ENCODE measurements at places on chromosomes 5 and 9. TPM values are rescaled to one million over a fixed set of nuclear protein-coding genes. Genes with fewer than 3 reads are reported as not detected.

- DNase-seq = no peak
These were observed 2.1 kb downstream of the DHX29 start for GRCh38 chr5:55305345-55305744.

Gene OSMR
- 111 TPM for total RNA-seq

Gene SLCO6A1
- not detected for total RNA-seq

DNA sequence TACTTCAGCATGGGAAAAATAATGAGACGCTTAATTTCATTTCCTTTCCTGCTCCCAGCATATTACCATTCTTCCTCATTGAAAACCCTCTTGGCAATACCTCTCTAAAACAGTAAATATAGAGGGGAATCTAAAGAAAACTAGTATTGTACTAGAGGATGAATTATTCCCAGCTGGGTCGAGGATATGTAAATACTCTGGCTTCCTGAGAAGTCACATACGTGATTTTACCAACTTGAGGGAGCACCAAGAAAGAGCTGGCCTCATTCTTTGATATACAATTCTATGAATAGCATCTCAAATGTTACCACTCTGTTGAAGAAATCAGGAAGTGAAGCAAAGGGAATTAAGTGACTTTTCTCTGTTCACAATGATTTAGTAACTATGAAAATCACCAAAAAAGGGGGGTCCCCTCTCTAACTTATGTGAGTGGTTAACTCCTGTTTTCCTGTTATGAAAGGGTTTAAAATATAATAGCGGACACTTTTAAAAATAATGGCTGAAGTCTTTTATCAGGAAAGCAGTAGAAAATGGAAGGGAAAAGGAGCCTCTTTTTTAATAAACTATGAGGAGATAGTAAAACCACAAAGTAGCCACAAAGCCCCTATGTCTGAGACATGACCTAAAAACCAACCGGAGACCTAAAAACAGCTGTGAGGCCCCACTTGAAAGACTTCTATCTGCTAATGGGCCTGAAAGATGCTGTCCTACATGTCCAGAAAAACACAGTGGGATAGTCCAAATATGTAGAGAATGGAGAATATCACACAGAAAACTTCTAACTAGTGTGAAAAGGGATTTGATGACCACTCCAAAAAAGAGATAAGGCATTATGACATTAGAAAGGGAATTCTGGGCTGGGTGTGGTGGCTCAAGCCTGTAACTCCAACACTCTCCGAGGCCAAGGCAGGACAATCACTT is 42.6 kb downstream of the LPAR1 start:
- DNase-seq = no peak

DNA sequence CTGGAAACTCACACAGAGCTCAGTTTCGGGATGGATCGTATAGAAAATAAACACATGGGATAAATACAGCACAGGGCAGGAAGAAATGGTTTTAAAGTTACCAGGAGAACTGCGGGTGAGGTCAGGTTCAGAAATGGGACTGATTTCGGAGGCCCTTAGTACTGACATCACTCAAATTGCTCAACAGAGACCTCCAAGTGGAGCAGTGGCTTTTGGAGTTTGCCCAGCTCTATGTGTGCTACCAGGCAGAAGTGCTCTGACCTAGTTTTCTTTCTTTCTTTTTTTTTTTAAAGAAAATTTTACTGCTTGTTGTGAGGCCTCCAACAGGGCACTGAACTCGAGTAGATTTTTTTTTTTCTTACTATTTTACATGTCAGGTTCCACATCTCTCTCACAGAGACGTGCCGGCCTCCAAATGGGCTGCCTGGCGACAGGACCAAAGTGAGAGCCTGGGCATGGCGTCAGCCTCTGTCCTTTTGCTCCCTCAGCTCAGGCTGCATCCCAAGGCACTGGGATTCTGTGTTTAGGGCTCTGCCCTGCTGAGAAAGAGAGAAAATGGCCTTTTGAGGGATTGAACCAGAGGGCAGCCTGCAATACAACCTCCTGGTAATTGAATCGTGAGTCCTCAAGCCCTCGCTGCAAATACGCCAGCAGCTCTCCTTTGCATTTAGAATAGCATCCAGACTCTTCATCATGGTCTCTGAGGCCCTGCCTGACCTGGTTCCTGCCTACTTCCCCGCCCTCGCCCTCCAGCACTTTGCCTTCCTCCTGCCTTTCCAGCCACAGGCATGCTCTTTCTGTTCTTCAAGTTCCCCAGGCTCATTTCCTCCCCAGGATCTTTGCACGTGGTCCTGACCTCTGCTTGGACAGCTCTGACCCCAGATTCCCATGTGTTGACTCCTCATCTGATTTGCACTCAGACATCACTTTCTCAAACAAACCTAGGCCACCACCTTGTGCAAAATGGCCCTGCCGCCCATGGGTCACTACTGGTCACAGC is 173.5 kb downstream of the FGF1 start:
- peak; percentile 31 for DNase-seq

DNA sequence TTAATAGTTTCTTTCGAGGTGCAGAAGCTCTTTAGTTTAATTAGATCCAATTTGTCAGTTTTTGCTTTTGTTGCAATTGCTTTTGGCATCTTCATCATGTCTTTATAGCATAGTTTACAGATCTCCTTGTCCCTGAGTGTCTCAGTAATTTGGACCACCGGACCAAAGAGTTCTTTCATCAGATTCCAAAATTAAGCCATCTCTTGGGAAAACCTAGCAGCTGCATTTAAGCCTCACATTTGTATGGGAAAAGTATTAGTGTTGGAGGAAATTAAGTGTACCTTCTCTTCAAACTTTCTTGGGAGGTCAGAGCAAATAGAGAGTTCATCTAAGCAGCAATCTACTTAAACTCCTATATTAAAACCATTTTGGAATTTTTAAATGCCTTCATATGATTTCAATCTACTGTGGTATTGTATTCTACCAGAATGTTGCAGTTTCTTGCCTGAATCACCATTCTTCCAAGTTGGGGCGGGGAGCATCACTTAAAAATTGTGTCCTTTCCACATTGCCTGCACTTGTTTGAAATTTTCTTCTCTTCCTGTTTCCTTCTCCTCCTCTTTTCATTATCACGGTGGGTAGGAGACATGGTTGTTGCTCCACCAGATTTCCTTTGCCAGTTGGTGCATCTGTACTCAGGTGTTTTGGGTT is 97.3 kb upstream of the DAB2 start:
- no peak for DNase-seq

DNA sequence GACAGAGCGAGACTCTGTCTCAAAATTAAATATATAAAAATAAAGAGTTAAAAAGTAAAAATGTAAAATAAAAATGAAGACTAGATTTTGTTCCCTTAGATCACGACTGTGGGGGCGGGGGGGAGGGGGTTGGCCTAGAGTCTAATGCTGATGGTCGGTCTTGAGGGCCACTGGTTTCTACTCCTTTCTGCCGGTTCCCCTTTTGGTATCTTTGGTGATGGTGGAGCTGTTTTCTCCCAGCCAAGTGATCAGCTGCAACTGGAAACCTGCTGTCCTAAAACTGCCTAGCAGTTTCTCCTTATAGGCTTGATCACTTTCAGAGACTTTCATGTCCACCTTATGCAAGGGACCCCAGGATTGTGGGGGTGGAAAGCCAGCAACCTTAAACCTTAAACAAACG is 1.1 kb downstream of the SRD5A1 start:
- no peak for DNase-seq

Gene HTR4
- not detected for total RNA-seq

GRCh38 chr5:79702606-79703380 is 13.2 kb downstream of the CMYA5 start:
- DNase-seq = peak; percentile 56

DNA sequence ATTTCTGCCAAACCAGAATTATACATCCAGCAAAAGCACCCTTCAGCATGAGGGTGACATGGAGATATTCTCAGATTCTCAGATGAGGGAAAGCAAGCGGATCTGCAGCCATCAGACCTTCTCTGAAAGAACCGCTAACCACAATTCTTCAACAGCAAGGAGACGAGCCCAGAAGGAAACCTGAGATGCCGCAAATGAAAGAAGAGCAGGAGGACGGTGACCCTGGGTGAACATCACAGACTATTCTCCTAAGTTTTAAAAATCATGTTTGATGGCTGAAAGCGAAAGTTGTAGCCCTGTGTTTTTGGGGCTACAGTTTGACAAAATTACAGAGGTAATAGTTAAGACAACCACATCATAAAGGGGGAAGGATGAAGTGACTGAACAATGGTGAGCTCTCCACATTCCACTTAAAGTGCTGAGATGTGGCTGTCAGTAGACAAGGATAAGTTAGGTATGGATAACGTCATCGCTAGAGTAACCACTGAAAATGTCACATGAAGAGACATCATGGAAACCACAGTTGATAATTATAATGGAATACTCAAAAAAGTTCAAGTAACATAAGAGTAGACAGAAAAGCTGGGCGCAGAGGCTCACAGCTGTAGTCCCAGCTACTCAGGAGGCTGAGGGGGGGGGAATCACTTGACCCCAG is 31.5 kb upstream of the NSMF start:
- DNase-seq = no peak

GRCh38 chr9:122789256-122790046 is 718 bp downstream of the OR5C1 start:
- DNase-seq = no peak

Gene CD14
- 1.7 TPM for total RNA-seq

DNA sequence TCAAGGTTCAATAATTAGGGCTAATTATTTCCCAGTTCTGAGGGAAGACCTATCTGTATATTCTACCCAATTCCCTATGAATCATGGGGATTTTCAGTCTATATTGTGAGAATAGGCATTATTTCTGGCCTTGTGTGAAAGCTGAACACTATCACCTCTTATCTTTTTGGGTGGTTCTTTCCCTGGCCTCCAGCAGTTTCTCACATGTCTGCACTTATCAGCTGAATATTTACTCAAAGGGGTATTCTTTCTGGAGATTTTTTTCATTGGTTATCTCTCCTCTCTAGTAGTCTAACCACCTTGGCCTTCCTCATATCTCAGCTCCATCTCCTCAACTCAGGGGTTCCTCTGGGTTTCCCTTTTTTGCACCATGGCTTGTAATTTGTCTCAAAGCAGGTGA is 64.9 kb upstream of the LIFR start:
- DNase-seq = no peak

DNA sequence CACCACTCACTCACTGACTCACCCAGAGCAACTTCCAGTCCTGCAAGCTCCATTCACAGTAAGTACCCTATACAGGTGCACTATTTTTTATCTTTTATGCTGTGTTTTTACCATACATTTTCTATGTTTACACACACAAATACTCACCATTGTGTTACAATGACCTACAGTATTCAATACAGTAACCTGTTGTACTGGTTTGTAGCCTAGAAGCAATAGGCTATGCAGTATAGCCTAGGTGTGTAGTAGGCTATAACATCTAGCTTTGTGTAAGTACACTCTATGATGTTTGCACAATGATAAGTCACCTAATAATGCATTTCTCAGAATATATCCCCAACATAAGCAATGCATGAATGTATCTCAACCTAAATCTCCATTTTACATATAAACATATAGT is 541.1 kb downstream of the NR2F1-AS1 start:
- DNase-seq = no peak

GRCh38 chr5:158977642-158978041 is 122.1 kb downstream of the EBF1 start:
- no peak for DNase-seq
